A172 (cell line): ENCODE measurements at places on chromosomes 13 and 19. TPM values are rescaled to one million over a fixed set of nuclear protein-coding genes. Genes with fewer than 3 reads are reported as not detected.

The ZNF541 gene
- total RNA-seq: not detected in 2 replicates

The ZIM2 gene
- total RNA-seq: not detected in 2 replicates

The MAG gene
- total RNA-seq: not detected in 2 replicates

The MCF2L gene
- 12.4 and 14.1 TPM in 2 replicates for total RNA-seq

The FSD1 gene
- 43.2 and 61.1 TPM in 2 replicates for total RNA-seq

The TMEM238 gene
- 1.2 TPM in 1 of 2 replicates, not detected in the other for total RNA-seq

The KIR3DL2 gene
- total RNA-seq: not detected in 2 replicates

The TSKS gene
- total RNA-seq: not detected in 2 replicates

The ZNF578 gene
- not detected in 2 replicates for total RNA-seq

The TYK2 gene
- total RNA-seq: 59.7 and 112 TPM in 2 replicates

The APLP1 gene
- 39.8 and 52.5 TPM in 2 replicates for total RNA-seq

The ZNF254 gene
- 16.6 and 18.2 TPM in 2 replicates for total RNA-seq

The LILRA2 gene
- not detected in 2 replicates for total RNA-seq
